Stimulated activated CD8-positive, alpha-beta memory T cell treated with anti-CD3 and anti-CD28 coated beads, Interleukin-15, amount 100 ng/mL, for 48 hours (primary cell): ENCODE measurements at places on chromosomes 11 and 22.

DNA sequence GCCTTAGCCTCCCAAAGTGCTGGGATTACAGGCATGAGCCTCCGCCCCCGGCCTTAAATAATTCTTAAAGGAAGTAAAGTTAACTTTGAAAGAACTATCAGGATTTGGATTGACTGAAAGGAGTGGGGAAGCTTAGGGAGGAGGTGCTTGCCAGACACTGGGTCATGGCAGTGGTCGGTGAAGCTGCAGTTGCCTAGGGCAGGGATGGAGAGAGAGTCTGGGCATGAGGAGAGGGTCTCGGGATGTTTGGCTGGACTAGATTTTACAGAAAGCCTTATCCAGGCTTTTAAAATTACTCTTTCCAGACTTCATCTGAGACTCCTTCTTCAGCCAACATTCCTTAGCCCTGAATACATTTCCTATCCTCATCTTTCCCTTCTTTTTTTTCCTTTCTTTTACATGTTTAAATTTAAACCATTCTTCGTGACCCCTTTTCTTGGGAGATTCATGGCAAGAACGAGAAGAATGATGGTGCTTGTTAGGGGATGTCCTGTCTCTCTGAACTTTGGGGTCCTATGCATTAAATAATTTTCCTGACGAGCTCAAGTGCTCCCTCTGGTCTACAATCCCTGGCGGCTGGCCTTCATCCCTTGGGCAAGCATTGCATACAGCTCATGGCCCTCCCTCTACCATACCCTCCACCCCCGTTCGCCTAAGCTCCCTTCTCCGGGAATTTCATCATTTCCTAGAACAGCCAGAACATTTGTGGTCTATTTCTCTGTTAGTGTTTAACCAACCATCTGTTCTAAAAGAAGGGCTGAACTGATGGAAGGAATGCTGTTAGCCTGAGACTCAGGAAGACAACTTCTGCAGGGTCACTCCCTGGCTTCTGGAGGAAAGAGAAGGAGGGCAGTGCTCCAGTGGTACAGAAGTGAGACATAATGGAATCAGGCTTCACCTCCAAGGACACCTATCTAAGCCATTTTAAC, at the start of gene NNMT:
NNMT (plus strand) TSS at position 724 of the 929 bp plus-strand sequence; CDS start at position 882, 158 bp downstream.
- DNase-seq: no peak

DNA sequence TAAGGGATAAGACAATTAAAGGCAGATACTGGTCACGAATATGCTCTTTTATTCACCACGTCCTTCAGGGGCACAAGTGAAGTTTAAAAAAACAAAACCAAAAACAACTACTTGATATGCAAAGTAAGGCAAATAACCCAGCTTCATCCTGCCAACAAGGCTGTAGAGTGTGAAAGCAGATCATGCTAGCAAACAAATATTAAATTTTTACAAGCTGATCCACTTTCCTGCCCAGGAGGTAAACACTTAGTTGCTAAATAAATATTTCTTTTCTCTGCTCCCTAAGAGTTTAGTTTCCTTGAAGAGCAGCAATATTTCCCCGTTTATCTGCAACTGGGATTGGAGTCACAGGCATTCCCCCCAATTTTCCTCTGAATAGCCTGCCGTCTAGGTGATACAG, 300.2 kb downstream of the LARGE1 start:
- no peak for DNase-seq

DNA sequence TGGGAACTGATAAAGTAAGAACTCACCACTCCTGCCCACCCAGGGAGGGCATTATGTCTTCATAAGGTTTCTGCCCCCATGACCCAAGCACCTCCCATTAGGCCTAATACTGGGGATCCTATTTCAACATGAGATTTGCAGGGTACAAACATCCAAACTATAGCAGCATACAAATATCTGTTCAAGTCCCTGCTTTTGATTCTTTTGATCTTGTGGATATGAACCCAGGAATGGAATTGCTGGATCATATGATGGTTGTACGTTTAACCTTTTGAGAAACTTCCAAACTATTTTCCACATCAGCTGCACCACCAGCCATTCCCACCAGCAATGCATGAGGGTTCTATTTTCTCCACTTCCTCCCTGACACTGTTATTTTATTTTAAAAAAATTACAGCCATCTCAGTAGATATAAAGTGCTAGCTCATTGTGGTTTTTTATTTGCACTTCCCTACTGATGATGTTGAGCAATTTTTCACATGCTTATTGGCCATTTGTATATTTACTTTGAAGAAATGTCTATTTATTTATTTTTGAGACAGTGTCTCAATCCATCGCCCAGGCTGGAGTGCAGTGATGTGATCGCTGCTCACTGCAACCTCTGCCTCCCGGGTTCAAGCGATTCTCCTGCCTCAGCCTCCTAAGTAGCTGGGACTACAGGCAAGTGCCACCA, 7.1 kb upstream of the ATG16L2 start:
- DNase-seq: no peak

DNA sequence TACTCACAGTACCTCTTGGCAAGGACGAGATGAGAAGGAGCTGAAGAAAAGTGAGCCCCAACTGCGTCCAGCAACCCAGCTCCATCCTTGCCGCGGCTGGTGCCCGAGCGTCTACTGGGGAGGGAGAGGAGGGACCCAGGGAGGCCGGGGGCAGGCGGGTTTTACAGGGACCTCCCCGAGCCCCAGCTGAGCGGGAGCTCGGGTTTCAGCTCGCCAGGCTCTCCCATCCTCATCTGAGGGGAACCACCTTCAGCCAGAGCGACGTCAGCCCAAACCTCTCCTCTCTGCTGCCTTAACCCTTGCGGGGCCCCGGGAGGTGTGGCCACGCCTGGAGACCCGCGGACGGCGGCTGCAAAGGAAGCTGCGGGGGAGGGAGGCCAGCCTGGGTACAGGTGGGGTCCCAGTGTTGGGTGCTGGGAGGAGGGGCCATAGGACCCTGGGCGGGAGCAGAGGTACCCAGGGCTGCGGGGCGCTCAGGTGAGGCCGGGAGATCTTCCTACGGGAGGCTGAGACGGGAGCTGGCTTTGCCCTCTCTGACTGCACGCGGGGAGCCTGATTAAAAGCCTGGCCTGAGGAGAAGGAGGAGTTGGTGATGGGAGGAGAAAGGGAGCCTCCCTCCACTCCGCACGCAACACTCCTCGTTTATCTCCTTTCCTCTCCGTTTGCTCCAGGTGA, at the start of gene PAMR1:
PAMR1 (minus strand) TSS at position 116 of the 675 bp plus-strand sequence; CDS start at position 85, 31 bp downstream.
- DNase-seq: no peak

DNA sequence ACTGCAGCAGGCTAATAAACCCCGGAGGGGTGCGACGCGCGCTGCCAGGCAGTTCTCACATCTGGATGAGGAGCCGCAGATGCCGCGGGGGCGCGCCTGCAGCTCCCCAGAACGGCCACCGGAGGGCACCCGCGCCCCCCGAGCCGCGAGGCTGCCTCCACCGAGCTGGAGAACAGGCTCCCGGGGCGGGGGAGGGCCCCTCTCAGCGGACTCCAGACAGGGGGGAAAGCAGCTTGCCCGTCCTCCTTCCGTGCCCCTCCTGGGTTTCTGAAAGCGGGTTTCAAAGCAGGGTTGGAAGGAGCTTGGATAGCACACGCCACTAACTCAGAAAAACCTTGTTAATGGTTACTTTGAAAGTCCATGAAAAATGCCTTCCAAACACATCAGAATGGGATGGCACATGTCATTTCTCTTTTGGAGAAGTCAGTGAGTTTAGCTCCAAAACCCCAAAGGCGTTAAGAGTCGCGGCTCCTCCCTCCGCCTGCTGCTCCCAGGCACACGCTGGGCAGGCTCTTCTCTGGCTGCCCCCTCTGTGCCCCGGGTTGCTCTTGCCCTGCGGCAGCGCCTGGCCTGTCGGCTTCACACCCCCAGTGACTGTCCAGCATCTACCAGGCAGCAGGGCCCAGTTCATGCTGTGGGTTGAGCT, 317.8 kb downstream of the NTM start:
- DNase-seq: peak; percentile 5

- no peak for DNase-seq
These were observed 208.0 kb downstream of the CASP12 start for GRCh38 chr11:104690241-104690640.

DNA sequence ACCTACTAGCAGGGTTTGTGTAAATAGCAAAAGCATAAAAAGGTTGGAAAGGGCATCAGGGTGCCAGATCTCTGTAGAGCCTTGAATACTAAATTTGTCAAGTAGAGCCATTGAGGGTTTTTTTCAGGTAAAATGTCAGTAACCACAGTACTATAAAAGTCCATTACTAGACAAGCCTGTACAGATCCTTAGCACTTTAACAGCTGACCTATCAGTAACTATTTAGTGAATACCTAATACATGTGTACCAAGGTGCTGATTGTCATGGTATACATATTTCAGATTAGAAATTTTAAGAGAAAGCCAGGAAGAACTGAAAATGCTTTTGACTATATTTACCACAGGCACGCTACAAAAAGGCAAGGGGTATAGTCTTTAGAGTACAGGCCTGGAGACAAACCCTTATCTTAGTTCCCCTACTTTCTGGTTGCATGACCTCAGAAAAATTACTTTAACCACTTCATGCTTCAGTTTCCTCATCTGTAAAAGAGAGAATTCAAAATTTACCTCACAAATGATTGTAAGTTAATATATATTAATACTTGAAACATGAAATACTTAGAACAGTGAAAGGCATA, 57.9 kb downstream of the RAB38 start:
- DNase-seq: no peak

DNA sequence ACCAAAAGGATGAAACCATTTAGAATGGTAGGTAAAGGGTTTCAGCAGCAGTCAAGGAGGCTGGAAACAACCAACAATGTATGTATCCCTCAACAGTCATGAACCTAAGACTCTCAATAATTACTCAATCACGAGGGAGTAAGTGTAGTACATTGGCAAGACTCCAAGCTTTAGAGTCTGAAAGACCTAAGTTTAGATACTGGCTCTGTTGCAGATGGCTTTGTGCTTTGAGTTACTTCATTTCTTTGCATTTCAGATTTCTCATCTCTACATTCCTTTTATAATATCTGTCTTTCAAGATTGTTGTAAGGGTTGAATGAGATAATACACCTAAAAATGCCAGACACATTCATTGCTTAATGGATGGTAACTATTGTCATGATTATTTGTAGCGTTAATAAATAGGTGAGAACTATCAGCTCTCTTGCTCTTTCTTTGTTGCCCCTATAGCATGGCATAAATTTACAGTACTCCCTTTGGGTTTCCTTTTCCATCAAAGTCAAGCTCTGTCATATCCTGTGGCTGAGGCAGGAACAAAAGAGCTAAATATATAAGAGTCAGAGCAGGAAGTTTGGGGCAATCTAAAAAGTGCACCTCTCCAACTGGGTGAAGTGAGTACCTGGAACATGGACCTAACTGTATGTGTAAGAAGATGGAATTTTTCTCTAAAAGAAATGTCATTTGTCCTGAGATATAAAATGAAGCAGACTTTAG, 228.2 kb upstream of the ZC3H12C start:
- no peak for DNase-seq

DNA sequence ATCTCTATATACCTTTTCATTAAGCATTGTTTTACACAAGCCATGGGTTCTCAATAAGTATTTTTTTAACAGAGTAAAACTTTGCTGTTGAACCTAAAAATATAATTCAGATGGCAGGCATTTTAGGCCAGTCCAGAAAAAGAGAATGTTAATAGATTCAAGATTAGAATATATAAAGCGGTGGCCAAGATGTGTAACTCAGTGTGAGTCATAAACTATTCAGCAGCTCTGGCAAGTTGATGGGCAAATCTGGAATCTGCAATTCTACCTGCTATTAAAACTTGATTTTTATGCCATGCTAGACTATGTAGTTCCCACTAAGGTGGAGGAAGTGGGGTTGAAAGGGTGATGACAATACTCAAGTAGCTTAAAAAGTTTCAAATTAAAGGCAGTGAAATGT, 45.4 kb downstream of the CASP12 start:
- no peak for DNase-seq

DNA sequence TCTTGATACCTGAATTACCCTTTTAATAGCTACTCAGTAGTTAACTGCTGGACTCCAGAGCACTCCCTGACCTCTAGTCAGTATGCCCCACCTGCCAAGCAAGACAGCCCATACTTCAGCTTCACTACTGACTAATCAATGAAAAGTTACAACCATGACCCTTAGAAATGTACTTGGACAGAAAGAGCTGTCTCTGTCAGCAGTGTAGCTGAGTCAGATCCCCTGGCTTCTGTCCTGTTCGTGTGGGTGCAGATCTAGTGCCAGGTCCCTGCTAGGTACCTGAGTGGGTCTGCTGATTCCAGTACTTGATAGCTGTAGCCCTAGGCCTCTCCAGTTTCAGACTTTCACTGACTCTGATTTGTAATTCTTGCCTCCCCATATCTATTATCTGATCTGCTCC, 265.8 kb upstream of the POU2AF2 start:
- no peak for DNase-seq

GRCh38 chr11:134275534-134276395, at the start of gene GLB1L3:
GLB1L3 (plus strand) TSS chr11:134276379; CDS start chr11:134276741, 362 bp downstream.
- DNase-seq: peak; percentile 69

DNA sequence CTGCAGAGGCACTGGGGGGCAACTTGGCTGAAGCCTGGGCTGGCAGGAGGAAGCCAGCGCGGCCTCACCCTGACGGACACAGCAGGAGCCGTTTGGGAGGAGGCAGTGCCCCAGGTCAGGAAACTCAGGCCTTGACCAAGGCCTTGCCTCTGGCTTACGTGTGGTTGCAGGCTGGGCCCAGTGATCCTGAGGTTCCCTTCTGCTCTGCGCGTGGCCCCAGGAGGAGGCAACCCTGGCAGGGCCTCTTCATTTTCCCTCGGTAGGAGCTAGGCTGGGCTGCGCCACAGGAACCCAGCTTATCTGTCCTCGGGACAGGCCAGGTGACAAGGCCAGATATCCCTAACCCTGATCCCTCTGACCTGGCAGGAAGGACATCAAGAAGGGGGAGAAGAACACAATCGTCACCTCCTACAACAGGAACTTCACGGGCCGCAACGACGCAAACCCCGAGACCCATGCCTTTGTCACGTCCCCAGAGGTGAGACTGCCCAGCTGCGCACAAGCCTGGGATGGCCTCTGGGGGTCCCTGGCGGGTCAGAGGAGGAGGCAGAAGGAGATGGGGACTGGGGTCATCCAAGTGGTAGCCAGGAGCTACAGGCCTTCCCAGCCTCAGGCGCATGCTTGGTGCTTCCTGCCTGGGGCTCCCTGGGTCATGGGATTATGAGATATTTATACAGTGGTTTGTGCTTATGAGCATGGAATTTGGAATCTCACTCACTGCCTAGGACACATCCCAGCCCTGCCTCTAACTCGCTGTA, 20.6 kb downstream of the POLR3H start:
- DNase-seq: no peak

- no peak for DNase-seq
These were observed 50.2 kb upstream of the RAPSN start for GRCh38 chr11:47499161-47499560.
